ENCODE measurements at places on chromosomes 7 and 10.

DNA sequence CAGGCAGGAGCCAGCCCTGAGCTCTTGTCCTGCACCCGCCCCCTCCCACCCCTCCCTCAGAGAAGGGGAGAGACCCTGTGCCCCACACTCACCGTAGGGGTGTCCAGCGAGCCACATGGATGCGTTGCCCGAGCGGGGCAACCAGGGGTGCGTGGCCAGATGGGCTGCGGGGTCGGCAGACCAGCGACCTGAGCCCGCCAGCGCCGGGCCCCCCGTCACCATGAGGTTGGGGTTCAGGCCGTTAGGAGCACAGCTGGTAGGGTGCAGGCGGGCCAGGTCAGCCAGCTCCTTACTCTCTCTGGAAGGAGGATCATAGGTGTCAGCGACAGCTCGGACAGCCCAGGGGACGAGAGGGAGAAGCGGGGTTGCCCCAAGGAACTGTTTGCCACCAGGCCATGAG, 46.4 kb downstream of the TNRC18 start:
- DNase-seq, result no peak

DNA sequence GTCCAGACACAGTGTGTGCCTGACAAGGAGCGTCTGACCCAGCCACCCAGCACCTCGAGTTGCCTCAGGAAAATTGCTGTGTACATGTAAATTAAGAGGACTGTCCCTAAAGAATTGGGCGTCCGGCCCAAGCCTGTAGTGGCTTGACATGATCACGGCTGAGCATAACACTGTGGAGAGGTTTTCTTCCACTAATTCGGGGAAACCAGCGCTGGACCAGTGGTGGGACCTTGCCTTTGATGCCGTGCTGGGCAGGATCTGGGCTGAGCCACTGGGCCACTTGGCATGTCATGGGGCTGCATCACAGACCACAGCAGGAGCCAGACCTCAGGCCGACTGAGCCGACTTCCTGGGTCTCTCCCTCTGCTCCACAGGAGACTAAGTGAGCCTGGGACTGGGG, 282.5 kb downstream of the GLRX3 start:
- no peak for DNase-seq

- no peak for DNase-seq
Measured at GRCh38 chr7:14842523-14842922, 60.0 kb downstream of the DGKB start.

DNA sequence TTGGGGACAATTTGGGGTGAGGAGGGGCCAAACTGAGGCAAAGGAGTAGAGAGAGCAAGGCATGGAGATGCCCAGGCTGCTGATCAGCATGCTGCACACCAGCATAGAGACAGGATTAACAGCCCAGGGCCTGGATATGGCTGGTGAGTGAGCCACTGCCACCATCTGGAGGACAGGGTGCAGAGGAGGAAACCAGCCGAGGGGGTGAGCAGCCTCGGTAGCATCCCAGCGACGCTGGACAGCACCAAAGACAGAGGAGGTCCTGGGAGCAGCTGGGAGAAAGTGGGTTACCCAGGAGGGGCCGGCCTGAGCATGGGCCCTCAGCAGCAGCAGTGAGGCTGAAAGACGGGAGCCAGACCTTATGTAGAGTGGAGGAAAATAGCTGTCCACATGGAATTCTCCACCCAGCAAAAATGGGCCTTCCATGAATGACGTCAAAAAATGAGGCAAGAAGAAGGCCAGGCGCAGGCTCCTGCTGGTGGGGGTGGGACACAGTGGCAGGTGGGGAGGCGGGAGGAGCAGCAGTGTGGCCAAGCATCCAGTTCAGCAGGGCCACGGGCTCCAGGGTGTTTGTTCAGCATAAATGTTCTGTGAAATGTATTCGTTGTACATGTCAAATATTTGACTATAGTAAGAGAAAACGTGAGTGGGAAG, 16.7 kb downstream of the RET start:
- DNase-seq, result no peak

Data from activated CD4-positive, alpha-beta T cell treated with anti-CD3 and anti-CD28 coated beads, Interleukin-2, Interleukin-6, amounts not matched to agents 100 ng/mL and 50 ng/mL, durations not matched to agents 16 hours and 8 hours (primary cell).